ENCODE measurements at places on chromosomes 6 and 20.

DNA sequence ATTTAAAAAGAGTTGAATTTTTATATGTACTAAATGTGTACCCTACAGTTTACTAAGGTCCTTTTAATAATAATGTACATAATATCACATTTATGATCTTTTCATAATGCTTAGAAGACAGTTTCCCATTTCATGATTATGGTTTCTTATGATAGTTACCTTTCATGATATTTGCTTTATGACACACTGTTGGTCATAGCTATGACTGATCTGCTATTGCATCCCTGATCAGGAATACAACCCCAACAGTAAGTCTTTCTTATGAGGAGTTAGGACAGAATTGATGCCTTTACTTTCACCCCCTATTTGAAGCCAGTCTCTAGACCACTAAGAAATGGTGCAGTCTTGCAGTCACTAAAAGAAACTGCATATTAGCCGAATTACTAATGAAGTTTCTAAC, 31.0 kb downstream of the LCA5 start:
- DNase-seq: no peak

GRCh38 chr6:127177030-127177922, 58.8 kb downstream of the RSPO3 start:
- no peak for DNase-seq

- DNase-seq: no peak
Measured at GRCh38 chr6:102815207-102815606, 1421.7 kb downstream of the GRIK2 start.

GRCh38 chr6:134666125-134666524, 283.8 kb downstream of the ALDH8A1 start:
- DNase-seq: no peak

GRCh38 chr6:14734416-14735340, 511.2 kb upstream of the JARID2 start:
- no peak for DNase-seq

- no peak for DNase-seq
Measured at GRCh38 chr6:118902726-118903125, 8.8 kb downstream of the ASF1A start.
